ENCODE measurements at places on chromosomes 2 and 18.

DNA sequence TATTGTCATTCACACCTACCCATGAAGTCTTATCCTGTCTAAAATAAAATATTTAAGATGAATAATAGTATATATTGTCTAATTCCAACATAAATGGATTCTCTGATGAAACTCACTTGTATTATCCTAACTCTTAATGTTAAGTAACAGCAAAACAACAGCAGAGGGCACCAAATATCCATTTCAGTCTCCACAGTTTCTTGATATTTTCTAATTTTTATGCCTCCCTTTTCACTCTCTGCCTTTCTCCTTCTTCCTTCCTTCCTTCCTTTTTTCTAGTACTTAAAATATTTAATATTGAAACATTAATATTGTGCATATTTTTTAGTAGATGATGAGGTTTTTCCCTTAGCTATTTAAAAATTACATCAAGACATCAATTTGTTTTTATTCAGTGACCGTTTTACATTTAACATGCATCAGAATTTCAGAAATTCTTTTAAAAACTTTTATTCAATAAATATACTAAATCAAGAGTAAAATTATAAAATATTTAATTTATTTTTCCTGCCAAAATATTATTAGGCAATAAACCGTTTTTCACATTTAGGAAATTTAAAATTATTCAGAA, 97.6 kb downstream of the WDR7 start:
- peak; percentile 16 for DNase-seq

DNA sequence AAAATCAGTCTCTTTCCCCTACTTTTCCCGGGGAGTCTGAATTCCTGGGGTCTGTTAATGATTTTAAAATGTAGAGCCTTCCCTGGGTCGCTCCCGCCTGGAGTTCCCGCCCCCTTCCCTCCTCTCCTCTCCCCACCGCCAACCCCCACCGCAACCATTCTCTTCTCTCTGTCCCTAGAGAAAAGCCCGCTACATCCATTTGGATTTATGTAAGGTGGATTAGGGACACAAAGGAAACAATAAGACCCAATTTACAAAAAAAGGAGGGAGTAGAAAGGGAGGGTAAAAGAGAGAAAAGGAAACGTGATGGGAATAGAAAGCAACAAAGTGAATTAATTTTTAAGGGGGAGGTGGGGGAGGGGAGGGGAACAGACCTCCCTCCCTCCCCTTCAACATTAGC, 2.2 kb downstream of the EPHA4 start:
- DNase-seq: no peak

- no peak for DNase-seq
These were observed 233.5 kb upstream of the RBBP8 start for GRCh38 chr18:22699629-22700028.

DNA sequence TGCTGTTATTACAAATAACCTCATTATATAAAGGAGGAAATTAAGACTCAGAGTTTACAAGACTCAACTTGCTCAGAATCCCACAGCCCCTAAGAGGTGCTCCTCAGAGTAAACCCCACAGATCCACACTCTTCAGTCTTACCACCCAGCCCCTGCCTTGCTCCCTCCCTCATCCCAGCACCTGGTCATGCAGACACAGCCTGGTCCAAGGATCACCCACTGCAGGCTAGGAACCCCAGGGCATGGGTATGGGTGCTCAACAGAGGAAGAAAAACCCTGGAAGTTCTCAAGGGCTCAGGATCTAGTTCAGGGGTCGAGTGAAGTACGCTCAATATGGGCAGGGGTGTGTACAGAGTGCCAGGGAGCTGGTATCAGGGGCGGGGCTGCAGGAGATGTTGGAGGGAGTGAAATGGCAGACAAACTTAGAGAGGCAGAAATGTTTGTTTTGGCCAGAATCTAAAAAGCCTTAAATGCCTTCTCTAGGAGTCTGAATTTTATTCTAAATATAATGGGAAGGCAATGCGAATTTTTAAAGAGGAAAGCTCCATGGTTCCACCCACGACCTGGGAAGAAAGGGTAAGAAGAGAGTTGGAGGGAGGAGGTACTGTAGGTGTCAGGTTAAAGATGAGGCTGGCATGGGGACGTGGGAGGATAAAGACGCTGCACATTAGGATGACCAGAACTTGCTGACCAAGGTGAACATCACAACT, 79.1 kb upstream of the MGAT4A start:
- no peak for DNase-seq

GRCh38 chr2:1306687-1307516, 106.4 kb upstream of the TPO start:
- no peak for DNase-seq

GRCh38 chr2:127672341-127673224, 2.7 kb downstream of the LIMS2 start:
- no peak for DNase-seq

DNA sequence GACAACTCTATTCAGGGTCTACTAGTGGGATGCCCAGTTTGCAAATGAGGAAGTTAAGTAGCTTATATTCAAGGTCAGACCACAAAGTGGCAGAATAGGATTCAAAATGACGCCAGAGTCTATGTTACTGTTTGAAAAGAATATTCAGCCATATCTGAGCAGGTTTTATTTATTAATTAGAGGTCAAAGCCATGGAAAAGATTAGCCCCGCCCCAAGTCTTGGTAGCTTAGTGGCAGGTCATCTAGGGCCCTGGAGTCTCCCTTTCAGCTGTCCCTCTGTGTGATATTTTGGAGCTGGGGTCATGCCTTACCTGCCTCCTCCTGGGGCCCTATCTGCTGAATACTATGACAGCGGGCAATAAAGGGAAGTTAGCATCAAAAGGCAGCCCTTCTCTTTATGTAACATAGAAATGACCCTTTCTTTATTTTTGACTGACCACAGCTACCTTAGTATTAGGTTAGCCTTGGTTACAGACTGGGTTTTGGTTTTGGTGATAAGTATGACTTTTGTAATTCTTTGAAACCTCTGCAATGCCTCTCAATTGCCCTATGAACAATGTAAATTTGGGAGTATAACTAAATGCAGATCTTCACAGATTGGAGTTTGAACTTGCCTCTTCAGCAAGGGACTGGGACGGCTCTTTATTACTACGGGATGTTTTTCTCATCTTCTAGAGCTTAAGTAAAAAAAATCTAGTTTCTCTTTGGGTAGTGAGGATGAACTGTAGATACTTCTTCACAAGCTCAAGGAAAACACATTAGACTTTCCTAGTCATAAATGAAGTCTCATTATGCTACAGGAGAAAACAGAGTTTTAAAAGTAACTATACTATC, 153.0 kb upstream of the ITGA4 start:
- DNase-seq: no peak

GRCh38 chr2:7621018-7621814, 704.0 kb downstream of the RNF144A start:
- DNase-seq: no peak

DNA sequence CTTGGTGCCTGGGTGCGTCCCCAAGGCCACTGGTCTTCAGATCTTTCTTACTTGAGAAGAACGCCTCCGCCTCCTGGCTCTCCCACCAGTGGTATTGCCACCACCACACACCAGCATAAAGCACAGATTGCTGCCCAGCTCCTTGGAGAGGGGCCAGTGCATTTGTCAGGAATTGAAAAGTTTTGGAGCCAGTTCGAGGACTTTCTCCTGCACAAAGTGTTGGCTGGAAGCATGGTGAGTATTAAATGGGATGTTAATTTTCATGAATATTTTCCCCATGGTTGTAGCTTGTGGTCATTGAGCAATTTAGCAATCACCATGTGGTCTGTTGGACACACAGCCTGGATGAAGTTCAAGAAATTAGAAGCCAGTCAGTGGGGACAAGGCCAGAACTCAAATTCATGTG, 684.6 kb upstream of the FANCL start:
- DNase-seq: no peak

GRCh38 chr2:122180972-122181371, 425.5 kb downstream of the TSN start:
- DNase-seq: no peak

DNA sequence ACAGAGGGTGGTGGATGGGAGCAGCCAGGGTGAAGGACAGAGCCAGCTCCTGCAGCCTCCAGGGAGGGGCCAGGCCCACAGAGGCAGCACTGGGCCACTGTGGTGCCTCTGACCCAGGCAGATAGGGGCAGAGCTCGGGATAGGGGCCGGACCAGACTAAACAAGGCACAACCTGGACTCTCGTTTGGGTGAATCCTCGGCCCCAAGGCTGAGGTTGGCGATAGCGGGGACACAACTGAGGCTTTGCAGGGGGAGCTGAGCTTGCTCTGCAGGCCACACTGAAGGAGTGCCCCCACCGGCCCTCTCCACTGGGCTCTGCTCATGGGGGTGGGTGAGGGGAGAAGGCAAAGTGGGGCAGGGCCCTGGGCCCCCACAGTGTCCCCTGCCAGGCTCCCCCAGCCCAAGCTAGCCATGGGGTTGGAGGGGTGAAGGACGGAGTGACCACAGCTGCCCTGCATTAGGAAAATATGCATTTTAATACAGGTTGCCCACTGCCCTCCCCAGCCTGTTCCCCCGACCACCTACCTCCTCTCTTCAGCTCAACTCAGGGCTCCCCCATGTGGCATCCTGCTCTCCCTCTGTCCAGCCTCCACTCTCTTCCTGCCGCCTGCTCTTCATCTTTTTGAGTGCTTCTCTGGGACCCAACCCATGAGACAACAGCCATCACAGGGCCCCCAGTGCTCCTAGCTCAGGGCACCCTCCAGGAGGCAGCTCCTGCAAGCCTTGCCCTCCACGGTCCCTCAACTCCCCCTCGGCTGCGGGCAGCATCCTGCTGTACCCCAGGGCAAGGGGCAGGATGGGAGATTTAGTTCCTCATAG, 152.8 kb downstream of the INHBB start:
- no peak for DNase-seq

DNA sequence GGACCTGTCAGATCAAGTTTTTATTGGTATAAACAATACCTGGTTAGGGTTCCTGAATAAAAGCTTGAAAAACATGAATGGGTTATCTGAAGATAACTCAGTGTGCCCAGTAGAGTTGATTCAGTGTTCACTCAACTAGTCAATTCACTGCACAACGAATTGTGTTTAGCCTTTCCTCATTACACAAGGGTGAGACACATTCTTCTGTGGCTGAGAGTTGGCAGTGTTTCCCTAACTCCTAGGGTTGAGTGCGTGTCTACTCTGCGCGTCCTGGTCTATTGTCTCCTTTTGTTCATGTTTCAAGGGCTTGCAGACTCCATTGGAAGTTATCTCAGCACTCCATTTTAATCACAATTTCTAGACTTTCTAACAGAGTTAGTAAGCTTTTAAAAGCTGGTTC, 32.8 kb upstream of the TMEM178A start:
- DNase-seq: no peak

DNA sequence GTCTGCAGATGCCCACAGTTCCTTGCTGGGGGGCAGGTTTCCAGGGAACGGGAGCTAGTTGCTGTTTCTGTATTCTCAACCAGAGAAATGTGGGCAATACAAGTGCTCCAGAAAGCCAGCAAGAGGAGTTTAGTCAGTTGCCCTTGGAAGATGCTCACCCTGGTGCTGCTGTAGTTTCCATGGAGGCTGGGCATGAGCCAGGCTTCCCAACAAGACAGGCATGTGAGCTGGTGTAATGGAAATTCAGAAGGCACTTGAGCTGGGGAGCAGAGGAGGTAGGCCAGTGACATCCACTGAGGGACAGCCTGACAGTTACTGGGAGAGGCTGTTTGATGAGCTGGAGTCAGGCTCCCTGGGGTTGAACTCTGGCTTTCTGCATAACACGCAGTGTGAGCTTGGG, 7.7 kb downstream of the HK2 start:
- no peak for DNase-seq

DNA sequence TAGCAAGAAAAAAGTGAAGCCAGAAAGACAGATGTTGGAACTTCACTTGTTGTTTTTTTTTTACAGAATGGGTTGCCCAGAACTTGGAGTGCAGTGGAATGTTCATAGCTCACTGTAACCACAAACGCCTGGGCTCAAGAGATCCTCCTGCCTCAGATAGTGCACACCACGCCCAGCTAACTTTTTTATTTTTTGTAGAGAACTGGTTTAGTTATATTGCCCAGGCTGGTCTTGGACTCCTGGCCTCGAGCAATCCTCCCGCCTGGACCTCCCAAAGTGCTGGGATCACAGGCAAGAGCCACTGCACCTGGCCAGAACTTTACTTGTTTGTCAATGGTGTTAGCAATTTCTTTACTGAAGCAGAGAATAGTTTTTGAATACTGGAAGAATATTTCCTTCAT, 11.9 kb upstream of the ASPRV1 start:
- DNase-seq: no peak

GRCh38 chr18:71398531-71398930, 1109.7 kb downstream of the SOCS6 start:
- DNase-seq: peak; percentile 33

Measured in NCI-H187 treated with DMSO at 0.1 percent for 48 hours (cell line).